GM13976 (cell line): ENCODE measurements at places on chromosomes 13 and 19.
A peak's percentile ranks its signal among the peaks of the same experiment; 100 is the strongest.

- peak; percentile 26 for DNase-seq
Measured at GRCh38 chr13:26601669-26602068, 44.2 kb downstream of the WASF3 start.

DNA sequence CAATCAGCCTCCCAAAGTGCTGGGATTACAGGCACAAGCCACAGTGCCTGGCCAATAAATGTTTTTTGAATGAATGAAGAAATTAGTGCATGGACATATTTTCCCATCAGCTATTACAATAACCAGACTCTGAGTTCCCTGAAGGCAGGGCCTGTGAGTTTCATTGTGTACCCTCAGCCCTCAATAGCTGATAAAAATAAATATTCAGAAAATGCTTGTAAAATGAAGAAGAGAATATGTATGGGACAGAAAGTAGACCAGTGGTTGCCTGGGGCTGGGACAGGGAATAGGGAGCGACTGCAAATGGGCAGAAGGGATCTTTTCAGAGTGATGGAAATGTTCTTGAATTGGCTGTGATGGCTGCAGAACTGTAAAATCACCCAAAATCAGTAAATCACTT is 28.8 kb downstream of the NUMBL start:
- DNase-seq = no peak

DNA sequence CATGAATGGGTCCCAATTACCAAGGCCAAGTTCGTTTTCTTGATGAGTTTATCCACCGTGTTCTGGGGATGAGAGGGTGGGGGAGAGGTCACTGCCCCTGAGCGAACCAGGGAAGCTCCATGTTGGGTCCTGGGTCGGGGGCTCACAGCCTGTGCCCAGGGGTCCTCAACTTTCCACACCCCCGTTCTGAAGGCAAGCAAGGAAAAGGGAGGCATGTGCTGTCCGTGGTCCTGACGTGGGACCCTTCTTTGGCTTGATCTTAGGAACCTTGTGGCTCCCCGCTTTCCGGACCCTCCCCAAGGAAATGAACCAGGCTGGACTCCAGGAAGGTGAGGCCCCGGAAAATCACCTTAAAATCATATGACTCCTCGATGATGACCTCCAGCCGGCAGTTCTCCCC is 18.2 kb upstream of the MEIS3 start:
- DNase-seq = no peak

DNA sequence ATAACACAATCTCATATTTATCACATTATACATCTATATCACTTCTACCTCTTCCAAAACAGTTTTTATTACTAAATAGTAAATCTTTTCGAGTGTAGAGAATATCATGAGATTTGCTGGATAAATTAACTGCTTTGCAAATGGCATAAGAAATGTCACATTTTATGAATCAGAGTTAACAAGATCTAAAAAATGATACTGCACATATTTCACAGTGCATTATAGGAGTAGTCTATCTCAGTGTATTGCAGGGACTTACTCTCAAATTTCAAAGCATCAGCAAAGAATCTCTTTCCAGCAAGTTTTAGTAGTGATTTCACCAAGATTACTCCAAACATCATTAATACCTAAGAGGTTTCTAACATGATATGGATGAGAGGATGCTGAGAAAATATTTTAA is 687.1 kb upstream of the SLITRK1 start:
- no peak for DNase-seq

DNA sequence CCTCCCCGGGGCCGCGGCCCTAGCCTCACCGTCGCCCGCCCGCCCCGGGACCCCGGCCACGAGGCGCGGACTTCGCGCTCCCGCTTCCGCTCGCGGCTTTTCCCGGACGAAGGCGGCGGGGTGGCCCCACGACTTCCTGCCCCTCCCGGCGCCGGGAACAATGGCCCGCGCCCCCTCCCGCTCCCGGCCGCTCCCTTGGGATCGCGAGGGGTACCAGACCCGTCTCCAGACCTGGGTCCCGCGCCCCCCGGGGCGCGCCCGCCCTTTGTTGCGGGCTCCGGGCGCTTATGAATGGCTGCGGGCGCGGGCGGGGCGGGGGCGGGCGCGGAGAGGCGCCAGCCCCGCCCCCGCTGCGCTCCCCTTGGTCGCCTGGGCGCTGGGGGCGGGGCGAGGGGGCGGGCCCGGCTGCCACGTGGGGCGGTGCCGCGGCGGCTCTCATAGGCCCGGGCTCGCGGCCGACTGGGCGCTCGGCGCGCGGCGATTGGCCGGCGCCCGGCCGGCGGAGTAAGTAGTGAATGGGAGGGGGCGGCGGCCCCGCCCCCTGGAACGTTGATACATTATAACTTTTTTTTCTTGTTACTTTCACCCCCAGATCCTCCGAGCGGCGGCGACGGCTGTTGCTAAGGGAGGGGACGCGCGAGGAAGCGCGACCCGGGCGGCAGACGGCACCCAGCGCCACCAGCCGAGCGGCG is 1.1 kb downstream of the MIDN start:
- DNase-seq = peak; percentile 96

DNA sequence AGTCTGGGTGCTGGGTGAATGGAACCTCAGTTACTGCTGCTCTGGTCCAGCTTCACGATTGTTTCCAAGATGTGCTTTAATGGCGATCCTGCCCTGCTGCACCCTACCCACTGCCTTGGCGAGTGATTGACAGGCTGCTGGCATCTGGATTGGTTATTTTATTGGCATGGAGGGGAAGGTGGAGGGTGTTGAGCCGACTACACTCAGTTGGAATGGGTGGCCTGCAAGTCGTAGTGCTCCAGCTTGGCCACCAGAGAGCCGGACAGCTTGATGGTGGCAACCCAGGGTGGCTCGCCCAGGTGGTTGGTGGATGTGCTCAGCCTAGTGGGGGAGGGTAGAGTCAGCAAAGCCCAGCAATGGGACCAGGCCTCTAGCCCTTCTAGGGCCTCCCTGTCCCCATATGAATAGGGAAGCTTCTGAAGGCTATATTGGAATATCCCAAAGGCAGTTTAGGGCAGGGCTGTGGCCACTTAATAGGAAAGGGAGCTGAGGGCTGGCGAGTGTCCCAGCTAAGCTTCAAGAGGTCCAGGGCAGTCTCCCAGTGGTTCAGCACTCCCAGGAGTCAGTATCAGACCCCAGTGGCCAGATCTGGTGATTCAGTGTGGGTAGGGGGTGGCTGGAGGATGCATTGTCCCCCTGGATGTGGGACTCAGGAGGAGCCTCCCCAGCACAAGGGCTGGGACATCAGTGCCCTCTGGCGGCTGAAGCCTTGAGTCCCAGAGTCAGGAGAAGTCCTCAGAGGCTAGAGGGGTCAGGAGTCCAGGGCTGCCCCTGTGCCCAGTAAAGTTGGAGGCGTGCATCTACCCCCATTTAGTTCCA is 3.4 kb downstream of the GGN start:
- no peak for DNase-seq

DNA sequence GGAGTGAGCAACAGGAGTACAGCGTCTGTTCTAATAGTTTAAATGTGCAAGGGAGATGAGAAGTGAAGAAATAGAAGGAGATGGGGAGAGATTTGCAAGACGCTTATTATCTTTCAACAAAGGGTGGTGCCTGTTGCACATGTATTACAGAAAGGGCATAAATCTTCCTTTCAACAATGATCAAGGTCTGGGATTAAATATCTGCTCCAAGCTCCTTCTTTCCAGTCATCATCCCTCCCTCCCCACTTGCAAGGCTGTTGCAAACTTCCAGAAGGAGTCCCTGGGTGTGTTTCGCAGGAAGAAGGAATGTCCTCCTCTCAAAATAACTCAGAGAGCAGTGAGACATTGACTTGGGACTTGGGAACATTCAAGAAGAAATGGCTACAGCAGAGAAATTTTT is 63.5 kb upstream of the MYCBP2 start:
- no peak for DNase-seq

GRCh38 chr13:30051531-30052060 is 201.2 kb upstream of the UBL3 start:
- DNase-seq = no peak

GRCh38 chr13:110775576-110775975 is 62.1 kb downstream of the ING1 start:
- no peak for DNase-seq

- DNase-seq = no peak
Measured at GRCh38 chr13:110698689-110699088, 7.2 kb downstream of the CARS2 start.

DNA sequence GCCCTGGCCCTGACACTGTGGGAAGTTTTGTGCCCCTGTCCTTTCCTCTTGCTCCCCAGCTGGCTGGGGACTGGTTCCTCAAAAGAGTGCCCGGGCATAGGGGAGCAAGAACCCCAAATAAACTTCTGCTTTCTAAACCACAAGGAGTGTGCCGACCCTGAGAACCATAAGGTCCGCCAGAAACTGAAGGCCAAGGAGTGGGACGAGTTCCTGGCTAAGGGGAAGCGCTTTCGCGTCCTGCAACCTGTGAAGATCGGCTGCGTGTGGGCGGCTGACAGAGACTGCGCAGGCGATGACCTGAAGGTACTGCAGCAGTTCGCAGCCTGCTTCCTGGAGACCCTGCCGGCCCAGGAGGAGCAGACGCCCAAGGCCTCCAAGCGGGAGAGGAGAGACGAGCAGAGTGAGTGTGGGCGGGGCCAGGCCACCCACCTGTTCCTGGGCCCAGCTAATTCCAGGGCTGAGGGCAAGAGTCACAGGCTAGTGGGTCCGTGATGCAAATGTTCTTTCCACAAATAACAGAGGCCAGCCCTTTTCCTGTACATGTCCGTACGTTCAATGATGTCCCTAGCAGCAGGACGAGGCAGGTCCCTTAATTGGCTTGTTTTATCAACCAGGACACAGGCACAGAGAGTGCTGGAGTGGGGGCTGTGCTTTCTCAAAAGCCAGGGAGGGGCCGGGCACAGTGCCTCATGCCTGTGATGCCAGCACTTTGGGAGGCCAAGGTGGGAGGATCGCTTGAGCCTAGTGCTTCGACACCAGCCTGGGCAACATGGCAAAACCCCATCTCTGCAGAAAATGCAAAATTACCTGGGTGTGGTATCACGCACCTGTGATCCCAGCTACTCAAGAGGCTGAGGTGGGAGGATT is 25.6 kb downstream of the UBXN6 start:
- peak; percentile 83 for DNase-seq
